Nephron progenitor cell (in vitro differentiated cells): ENCODE measurements at places on chromosomes 3 and 15.

DNA sequence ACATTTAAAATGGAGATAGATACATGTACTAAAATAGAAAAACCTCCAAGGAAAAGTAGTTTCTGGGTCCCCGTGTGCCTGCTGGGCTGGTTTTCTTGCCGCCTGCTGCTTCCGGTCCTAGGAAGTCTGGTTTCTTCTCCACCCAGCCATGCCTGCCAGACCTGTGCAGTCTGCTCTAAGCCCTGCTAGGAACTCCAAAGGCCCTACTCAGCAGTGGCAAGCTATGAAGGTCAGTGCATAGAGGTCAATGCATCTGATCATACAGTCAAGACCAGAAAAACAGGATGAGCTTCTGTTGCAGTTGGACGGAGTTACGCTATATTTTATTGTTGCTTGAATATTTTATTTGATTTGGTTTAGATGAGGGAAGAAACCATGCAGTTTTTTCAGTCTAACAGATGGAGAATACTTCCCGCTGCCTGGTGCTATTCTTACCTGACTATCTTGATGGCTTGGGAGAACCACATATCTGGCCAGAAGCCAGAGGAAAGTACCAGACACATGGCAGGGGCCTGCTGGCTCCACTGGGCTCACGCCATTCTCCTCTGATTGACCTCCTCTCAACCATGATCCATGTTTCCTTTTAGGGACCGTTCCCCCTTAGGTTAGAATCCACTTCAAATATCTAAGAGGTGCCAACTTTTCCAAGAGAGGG is 226.8 kb upstream of the ST8SIA2 start:
- H3K27ac ChIP-seq = no peak overlapping the region
- no peaks in the 10 kb centered on the region for H3K36me3 ChIP-seq
- peaks cover 10% of the 10 kb centered on the region for H3K27me3 ChIP-seq
- no peak for DNase-seq

- H3K27ac ChIP-seq = no peak overlapping the region
- no peak overlapping the region for H3K4me3 ChIP-seq
- peaks cover 9% of the 10 kb centered on the region for H3K27me3 ChIP-seq
- no peak for DNase-seq
- no peaks in the 10 kb centered on the region for H3K36me3 ChIP-seq
- H3K4me1 ChIP-seq = no peaks in the 10 kb centered on the region
These were observed 454.2 kb downstream of the GABRB3 start for GRCh38 chr15:26318689-26319088.

DNA sequence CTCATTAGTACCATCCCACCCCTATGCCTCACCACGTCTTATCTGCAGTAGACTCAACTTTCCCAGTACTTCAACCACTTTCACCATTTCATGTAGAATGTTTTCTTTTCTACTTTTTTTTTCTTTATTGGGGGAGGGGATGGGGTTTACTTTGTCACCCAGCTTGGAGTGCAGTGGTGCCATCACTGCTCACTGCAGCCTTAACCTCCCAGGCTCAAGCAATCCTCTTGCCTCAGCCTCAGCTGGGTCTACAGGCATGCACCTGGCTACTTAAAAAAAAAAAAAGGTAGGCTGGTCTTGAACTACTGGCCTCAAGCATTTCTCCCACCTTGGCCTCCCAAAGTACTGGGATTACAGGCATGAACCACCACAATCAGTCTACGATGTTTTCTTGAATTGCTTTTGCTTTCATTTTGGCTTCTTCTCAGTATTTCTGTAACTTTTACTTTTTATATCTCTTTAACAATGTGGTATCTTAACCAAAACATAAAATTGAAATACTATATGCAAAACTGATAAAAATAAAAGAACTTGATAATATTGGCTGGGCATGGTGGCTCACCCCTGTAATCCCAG is 44.9 kb upstream of the CHL1 start:
- no peak overlapping the region for H3K4me3 ChIP-seq
- peaks cover 7% of the 10 kb centered on the region for H3K4me1 ChIP-seq
- DNase-seq = no peak
- H3K36me3 ChIP-seq = no peaks in the 10 kb centered on the region
- H3K27ac ChIP-seq = no peak overlapping the region
- H3K27me3 ChIP-seq = peaks cover 4% of the 10 kb centered on the region

DNA sequence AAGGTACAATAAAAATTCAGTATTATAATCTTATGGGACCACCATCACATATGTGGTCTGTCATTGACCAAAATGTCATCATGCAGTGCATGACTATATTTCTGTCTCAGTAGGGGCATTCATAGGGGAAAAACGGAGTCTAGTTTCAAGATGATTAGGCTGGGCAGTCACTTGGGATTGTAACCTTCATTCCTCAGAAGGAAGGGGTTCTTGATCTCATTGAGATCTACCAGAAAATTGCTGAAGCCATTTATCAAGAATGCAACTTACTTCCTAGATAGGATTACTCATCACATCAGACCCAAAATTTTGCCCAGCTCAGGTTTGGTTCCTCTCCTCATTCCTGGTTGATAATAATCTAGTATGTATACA is 37.3 kb downstream of the BTD start:
- H3K27ac ChIP-seq = no peak overlapping the region
- peaks cover 19% of the 10 kb centered on the region for H3K4me1 ChIP-seq
- DNase-seq = no peak
- H3K4me3 ChIP-seq = no peak overlapping the region

DNA sequence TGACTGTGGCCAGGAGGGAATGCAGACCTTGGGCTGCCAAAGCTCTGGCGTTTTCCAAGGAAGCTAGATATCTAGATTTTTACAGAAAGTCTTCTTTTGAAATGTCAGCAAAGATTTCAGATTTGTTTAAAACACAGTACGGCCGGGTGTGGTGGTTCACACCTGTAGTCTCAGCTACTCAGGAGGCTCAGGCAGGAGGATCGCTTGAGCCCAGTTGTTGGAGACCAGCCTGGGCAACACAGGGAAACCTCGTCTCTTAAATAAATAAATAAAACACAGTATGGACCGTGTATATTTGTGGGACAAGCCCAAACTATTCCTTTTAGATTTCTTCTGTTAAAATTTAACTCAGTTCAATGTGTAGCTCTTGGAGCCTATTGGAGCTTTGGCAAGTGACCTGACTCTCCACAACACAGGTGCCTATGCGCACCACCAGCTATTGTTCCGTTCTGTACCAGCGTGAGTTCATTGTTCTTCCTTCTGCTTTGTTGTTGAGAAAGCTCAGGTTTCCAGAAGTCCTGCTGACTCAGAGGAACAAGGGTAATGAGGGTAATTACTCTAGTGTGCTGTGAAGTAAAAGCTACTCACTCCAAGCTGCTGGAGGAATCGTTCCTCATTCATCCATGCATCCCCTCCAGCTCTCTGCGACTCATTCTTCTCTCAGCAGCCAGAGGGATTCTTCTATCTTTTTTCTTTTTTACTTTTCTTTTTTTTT is 73.1 kb upstream of the SLC6A6 start:
- H3K27ac ChIP-seq = no peak overlapping the region
- peaks cover 17% of the 10 kb centered on the region for H3K27me3 ChIP-seq
- no peaks in the 10 kb centered on the region for H3K36me3 ChIP-seq

GRCh38 chr3:195810455-195810845 is 1.3 kb downstream of the MUC4 start:
- peaks cover 36% of the 10 kb centered on the region for H3K27me3 ChIP-seq
- no peak for DNase-seq
- H3K4me1 ChIP-seq = peaks cover 57% of the 10 kb centered on the region
- H3K4me3 ChIP-seq = peak overlapping the region; percentile 41

DNA sequence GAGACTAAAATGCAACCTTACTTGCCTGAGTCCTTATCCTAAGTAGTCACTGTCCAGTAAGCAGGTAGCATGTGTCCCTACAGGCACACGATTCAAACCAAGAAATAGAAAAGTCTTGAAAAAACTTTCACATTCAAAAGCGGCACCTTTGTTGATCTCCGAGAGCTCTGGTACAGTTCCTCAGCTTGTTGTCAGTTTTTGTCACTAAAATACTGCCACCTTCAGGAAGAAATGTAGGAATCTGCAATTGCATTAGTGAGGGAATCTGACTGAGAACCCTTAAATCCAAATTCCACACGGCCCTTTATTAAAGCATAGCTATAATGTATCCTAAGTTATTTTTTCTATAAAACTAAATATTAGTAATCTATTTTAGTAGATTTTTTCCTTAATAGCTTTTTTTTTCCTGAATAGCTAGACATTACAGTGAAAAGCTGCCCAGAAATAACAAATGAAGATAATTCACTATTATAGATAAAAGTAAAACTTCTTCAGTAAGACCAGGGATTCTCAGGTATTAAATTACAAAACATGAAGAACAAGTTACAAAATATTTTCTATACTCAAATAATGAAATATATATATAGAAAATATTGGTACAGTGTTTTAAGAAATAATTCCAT is 44.0 kb downstream of the CCDC54 start:
- peaks cover 4% of the 10 kb centered on the region for H3K4me1 ChIP-seq
- no peaks in the 10 kb centered on the region for H3K36me3 ChIP-seq
- H3K27me3 ChIP-seq = no peaks in the 10 kb centered on the region

GRCh38 chr15:101173233-101174119 is 78.4 kb downstream of the CHSY1 start:
- DNase-seq = no peak
- peak overlapping the region; percentile 81 for H3K27ac ChIP-seq
- H3K4me1 ChIP-seq = peaks cover 38% of the 10 kb centered on the region
- H3K27me3 ChIP-seq = no peaks in the 10 kb centered on the region

GRCh38 chr3:177936721-177937120 is 599.5 kb upstream of the KCNMB2 start:
- DNase-seq = no peak
- no peak overlapping the region for H3K4me3 ChIP-seq
- peak overlapping the region; percentile 86 for H3K27ac ChIP-seq
- peaks cover 10% of the 10 kb centered on the region for H3K36me3 ChIP-seq
- no peaks in the 10 kb centered on the region for H3K27me3 ChIP-seq

GRCh38 chr15:35720019-35720418 is 174.1 kb upstream of the DPH6 start:
- peaks cover 14% of the 10 kb centered on the region for H3K4me1 ChIP-seq
- peaks cover 8% of the 10 kb centered on the region for H3K36me3 ChIP-seq
- H3K4me3 ChIP-seq = no peak overlapping the region
- H3K27me3 ChIP-seq = peaks cover 8% of the 10 kb centered on the region

GRCh38 chr3:158808697-158809096 is 6.8 kb downstream of the MFSD1 start:
- DNase-seq = no peak
- no peak overlapping the region for H3K27ac ChIP-seq
- no peak overlapping the region for H3K4me3 ChIP-seq
- H3K36me3 ChIP-seq = no peaks in the 10 kb centered on the region
- peaks cover 1% of the 10 kb centered on the region for H3K4me1 ChIP-seq

DNA sequence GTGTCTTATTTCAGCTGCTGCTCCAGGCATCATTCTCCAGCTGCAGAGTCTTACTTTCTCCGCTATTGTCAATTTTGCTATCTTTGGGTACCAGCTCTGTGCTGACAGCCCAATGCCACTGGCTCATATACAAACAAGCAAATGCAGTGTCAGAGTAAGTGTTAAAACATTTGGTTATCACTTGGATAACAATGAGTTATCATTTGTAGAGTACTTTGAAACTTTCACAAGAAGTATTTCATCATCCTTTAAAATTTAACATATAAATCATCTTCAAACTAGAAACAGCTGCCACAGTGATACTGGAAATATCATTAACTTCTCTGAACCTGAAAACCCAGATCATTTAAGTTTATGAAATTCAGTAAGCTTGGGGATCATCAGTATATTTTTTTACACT is 13.8 kb downstream of the TSPAN3 start:
- H3K36me3 ChIP-seq = peaks cover 23% of the 10 kb centered on the region
- no peaks in the 10 kb centered on the region for H3K27me3 ChIP-seq
- no peak overlapping the region for H3K4me3 ChIP-seq
- no peak for DNase-seq

GRCh38 chr3:128367221-128367620 is 99.5 kb downstream of the DNAJB8 start:
- no peak overlapping the region for H3K27ac ChIP-seq
- H3K4me1 ChIP-seq = peaks cover 12% of the 10 kb centered on the region
- H3K27me3 ChIP-seq = peaks cover 14% of the 10 kb centered on the region
- DNase-seq = no peak
- H3K36me3 ChIP-seq = peaks cover 7% of the 10 kb centered on the region
- H3K4me3 ChIP-seq = no peak overlapping the region

GRCh38 chr3:153973722-153974265 is 147.4 kb upstream of the ARHGEF26 start:
- H3K27ac ChIP-seq = no peak overlapping the region
- peaks cover 4% of the 10 kb centered on the region for H3K27me3 ChIP-seq
- H3K4me3 ChIP-seq = no peak overlapping the region
- H3K36me3 ChIP-seq = no peaks in the 10 kb centered on the region

- no peak overlapping the region for H3K4me3 ChIP-seq
- H3K27me3 ChIP-seq = peaks cover 13% of the 10 kb centered on the region
- no peaks in the 10 kb centered on the region for H3K36me3 ChIP-seq
- H3K27ac ChIP-seq = no peak overlapping the region
- no peaks in the 10 kb centered on the region for H3K4me1 ChIP-seq
These were observed 19.3 kb downstream of the CLSTN2 start for GRCh38 chr3:139954146-139954860.

- H3K4me1 ChIP-seq = peaks cover 7% of the 10 kb centered on the region
- H3K27ac ChIP-seq = no peak overlapping the region
- H3K27me3 ChIP-seq = peaks cover 3% of the 10 kb centered on the region
- DNase-seq = no peak
- no peaks in the 10 kb centered on the region for H3K36me3 ChIP-seq
These were observed 412.0 kb downstream of the FHIT start for GRCh38 chr3:60839246-60839645.

GRCh38 chr3:50205413-50206276 is 574 bp downstream of the SLC38A3 start:
- peak; percentile 63 for DNase-seq
- peaks cover 46% of the 10 kb centered on the region for H3K4me1 ChIP-seq

GRCh38 chr3:16461463-16462245 is 51.8 kb downstream of the RFTN1 start:
- no peak overlapping the region for H3K27ac ChIP-seq
- peaks cover 27% of the 10 kb centered on the region for H3K4me1 ChIP-seq
- no peak for DNase-seq
- peaks cover 10% of the 10 kb centered on the region for H3K27me3 ChIP-seq

GRCh38 chr3:155869691-155870090 is 759 bp upstream of the GMPS start:
- DNase-seq = no peak
- H3K36me3 ChIP-seq = peaks cover 17% of the 10 kb centered on the region
- H3K4me1 ChIP-seq = peaks cover 34% of the 10 kb centered on the region
- no peaks in the 10 kb centered on the region for H3K27me3 ChIP-seq

GRCh38 chr3:137792626-137793271 is 28.6 kb downstream of the SOX14 start:
- H3K27me3 ChIP-seq = peaks cover 11% of the 10 kb centered on the region
- no peak overlapping the region for H3K27ac ChIP-seq
- peaks cover under 1% of the 10 kb centered on the region for H3K4me1 ChIP-seq
- no peaks in the 10 kb centered on the region for H3K36me3 ChIP-seq

DNA sequence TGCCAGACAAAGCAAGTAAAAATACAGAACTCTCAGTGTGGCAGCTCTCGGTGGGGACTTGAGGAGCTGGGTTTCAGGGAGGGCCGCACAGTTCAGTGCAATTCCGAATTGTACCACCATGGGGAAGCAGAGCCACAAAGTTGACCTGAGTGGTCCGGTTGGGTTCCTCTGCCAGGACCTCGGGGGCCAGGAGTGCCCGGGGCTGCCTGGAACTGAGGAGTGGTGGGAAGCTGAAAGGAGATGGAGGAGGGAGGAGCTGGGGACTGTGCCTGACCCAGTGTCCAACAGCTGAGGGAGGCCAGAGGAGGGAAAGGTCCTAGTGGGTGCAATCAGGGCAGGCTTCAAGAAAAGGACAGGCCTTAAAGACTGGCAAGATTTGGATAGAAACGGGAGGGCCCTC is 32.2 kb upstream of the TRH start:
- DNase-seq = peak; percentile 81
- H3K36me3 ChIP-seq = peaks cover 13% of the 10 kb centered on the region
- peaks cover 14% of the 10 kb centered on the region for H3K4me1 ChIP-seq
- H3K4me3 ChIP-seq = no peak overlapping the region
- no peak overlapping the region for H3K27ac ChIP-seq
- H3K27me3 ChIP-seq = peaks cover 41% of the 10 kb centered on the region
